NCI-H2081 (cell line): ENCODE measurements at places on chromosomes 6 and 20.

DNA sequence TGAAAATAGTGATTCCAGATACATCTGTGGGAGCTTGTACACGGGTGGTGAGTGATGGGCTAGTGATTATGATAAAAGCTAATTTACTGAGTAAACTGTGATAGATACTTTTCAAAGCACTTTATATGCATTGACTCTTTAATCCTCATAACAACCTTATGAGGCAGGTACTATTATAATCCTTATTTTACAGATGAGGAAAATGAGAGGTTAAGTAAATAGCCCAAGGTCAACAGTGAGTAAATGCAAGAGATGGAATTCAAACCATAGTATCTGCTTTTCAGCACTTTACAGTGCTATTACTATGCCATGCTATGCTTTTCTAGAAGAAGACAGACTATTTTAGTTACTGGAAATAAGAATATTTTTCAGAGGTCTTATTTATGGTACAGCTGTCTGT lies 320.9 kb upstream of the CITED2 start:
- no peak for DNase-seq

DNA sequence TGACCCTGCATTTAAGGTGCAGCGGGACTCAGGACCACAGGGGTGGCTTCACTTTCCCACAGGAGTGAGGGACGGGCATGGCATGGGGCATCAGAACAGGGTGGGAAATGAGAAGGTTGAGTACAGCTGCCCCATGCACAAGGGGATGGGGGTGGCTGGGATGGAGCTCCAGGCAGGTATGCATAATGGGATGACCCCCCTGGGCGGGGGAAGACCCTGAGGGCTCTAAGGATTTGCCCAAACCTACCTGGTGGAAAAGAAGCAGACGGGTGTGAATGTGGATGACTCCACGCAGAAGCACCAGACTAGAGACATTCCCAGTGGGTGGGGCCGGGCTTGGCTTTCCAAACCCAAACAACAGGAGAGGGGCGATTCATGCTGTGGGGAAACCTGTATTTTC lies 200.3 kb downstream of the SYNDIG1 start:
- DNase-seq, result no peak

- DNase-seq, result no peak
These were observed 4.6 kb downstream of the MDC1 start for GRCh38 chr6:30712441-30712945.

GRCh38 chr20:37463726-37464494 lies 57.1 kb upstream of the NNAT start:
- no peak for DNase-seq

GRCh38 chr6:46329568-46329967 lies 158.8 kb upstream of the ENPP5 start:
- DNase-seq, result no peak

- no peak for DNase-seq
These were observed 66.6 kb downstream of the PREX1 start for GRCh38 chr20:48761023-48761785.

DNA sequence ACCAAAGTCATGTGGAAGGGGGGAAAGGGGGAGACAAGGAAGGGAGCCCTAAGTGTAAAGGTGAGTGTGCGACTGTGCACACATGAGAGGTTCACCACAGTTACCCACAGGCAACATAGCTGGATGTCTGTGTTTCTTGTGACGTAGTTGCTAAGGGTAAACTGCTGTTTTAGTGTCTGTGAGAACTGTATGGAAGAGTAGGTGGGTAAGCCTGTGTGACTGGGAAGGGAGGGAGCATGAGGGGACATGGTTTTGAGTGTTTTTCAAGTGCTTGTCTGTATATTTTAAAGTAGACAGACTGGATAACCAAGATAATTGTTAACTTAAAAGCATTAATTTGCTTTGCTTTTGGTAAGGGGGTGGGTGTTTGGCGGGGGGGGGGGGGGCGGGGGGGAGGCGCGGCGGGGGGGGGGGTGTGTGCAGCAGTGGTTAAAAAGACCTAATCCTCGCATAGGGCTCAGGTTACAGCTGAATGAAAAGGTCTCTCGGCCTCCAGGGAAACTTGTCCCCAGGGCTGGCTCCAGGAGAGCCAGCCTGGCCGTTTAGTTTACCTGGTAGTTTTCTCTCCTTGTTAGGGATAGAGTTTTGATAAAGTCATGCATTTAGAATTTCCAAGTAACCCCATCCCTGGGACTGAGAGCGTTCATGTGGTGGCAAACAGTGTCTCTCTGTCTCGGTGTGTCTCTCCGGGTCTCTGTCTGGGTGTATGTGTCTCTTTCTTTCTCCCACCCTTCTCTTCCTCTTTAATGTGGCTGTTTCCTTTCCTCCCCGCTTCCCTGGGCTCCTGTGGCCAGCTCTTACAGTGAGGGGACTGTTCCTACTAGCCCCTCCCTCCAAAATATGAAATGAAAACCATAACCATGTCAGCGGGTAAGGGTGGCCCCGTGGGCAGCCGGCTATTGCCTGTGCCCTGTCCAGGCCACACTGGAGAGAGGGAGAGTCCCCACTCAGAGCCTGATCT lies 3.4 kb downstream of the SCUBE3 start:
- DNase-seq, result peak; percentile 17

DNA sequence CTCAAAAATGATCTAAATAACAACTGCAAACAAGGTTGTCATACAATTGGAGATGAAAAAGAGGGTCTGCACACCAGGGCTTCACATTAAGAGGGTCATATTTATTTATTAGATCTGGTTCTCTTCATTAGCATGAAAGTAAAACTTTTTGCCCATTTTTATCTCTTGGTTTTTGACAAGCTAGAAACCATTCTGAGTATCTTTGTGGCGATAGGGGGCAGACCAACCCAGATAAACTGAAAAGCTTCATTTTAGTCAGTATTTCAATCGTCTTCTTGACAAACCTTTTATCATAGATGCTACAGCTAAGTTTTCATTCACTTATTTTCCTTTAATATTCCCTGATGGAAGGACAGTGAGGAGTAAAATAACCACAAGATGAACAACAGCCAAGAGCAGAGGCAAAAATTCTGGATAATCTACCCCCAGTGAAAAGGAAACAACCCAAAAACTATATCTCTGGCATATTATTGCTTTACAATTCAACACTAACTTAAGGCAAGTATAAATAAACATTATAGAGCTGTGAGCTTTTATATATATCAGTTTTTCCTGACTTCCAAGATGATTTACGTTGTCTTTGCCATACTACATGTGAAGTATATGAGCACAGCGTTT lies 45.2 kb downstream of the THEMIS start:
- no peak for DNase-seq

DNA sequence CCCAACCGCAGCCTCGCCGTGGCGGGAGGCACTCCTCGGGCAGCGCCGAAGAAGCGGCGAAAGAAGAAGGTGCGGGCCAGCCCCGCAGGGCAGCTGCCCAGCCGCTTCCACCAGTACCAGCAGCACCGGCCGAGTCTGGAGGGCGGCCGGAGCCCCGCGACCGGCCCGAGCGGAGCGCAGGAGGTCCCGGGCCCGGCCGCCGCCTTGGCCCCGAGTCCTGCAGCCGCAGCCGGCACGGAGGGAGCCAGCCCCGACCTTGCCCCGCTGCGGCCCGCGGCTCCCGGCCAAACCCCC lies 525 bp downstream of the PNRC1 start:
- DNase-seq, result peak; percentile 40

- DNase-seq, result peak; percentile 55
These were observed 2.6 kb upstream of the ZBP1 start for GRCh38 chr20:57622579-57623381.

DNA sequence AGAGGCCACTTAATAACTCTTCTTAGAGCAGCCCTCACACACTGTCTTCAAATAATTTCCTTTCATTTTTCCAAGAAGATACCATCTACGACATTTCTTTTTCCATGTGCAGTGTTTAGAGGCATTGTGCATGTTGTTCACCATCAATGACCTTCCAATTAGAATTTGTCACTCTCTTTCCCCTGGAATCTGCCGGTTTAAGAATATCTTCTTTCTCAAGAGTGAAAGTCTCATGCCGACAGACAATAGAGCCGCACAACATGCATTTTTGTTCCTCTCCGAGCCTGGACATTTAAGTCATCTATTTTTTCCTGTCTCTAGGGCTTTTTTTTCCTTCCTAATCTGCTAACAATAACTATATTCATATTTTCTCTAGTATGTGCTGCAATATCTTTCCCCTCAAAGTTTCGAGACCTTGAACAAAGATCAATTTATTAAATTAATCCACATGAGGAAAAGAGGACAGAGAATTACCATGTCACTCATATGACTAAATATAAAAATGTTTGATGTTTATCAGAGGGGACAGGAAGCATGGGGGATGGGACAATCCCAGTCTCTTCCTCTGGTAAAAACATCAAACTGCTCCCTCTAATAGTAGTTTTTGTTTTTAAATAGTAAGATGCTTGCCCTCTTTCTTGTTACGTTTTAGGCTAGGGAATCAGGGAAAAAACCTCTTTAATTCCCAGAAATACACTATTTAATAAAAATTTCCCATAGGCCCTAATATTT lies 893.4 kb downstream of the C6orf118 start:
- no peak for DNase-seq

DNA sequence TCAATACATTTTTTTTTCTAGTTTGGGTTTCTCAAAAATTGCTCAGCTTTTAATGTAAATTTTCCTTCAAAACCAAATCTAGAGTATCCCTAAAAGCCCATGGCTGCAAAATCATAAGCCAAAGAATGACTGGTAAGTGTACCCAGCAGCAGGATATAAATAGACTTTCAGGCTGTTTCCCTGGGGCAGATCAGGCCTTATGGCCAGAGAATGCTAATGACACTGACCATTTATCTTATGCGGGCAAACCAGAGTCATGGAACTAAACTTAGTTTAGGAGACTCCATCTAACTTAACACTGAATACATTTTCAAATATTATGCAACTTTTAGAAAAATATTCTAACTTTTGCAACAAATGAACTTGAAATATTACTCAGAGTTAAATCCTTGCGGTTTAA lies 7.4 kb downstream of the OSER1 start:
- no peak for DNase-seq

DNA sequence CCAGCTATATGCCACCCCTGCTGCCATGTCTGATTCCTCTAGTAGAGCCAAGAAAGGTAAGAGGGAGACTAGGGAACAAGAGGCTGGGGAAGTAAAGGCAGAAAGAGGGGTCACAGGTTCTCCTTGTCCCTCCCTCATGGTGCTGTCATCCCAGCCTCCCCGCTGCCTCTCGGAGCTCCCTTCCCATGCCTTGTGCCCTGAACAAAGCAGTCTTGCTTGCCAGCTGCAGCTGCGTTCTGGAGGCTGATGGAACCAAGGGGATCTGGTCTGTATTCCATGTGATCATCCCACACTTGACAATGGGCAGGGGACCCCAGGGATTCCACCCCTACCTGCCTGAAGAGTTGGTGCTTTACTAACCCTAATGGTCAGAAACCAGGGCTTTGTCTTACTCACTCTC lies 61.4 kb downstream of the DAAM2 start:
- no peak for DNase-seq

GRCh38 chr6:111482188-111482958 lies 645 bp downstream of the REV3L start:
- DNase-seq, result peak; percentile 46

- DNase-seq, result no peak
These were observed 45.6 kb upstream of the RAB23 start for GRCh38 chr6:57267586-57268293.

DNA sequence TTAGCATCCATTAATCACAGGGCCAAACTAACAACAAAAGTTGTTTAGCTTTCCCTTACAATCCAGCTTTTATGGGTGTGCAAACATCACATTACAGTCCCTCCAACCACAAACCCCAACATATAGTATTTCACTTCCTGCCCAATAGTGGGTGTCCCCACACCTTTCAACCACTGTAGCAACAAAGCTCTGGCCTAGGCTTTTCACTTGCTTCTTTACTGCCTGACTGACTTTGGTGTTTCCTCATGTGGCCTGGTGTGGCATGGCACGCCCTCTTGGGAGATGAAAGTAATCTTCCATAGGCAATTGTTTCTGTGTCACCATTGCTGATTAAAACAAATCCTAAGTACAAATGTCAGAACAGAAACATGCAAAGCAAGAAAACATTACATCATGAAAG lies 46.3 kb downstream of the MCM8 start:
- DNase-seq, result peak; percentile 58

DNA sequence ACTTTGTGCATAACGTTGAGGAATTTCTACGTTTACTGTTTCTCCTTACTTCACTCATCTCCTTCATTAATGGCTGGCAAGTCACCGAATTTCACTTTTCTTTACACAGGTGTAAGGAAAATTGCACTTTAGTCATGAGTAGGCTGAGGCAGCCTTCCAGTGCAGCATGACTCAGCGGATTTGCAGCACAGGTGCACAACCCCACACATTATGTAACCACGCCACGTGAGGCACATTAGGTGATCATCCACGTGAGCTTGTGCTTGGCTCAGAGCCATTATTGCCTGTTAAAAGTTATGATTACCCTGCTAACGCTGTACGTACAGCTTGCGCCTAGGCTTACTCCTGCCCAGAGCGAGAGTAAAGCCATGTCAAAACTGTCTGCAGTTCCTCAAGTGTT lies 158.8 kb downstream of the NKAIN2 start:
- peak; percentile 91 for DNase-seq

- DNase-seq, result no peak
These were observed 100.7 kb downstream of the FOXO3 start for GRCh38 chr6:108661430-108661829.

- DNase-seq, result no peak
These were observed 6.2 kb upstream of the ZNF334 start for GRCh38 chr20:46519471-46520068.
